ENCODE measurements at places on chromosomes 12 and 14. TPM values are rescaled to one million over a fixed set of nuclear protein-coding genes. Genes with fewer than 3 reads are reported as not detected.

DNA sequence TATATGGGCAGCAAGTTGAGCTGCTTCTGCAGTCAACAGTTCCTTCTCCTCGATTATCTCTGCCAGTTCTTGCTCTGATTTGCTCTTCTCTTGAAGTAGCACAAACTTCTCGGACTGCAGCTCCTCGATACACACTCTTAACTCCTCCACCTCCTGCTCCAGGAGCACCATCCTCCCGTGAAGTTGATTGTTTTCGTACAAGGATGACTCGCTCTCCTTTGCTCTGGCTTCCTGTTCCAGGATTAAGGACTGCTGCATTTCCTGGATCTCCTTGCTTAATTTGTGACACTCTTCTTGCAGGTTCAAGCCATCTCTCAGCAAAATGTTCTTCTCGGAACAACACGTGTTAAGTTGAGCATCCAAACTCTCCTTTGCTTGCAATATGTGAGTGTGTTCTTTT lies 56.2 kb upstream of the VPS33A start:
- no peak for DNase-seq

GRCh38 chr12:74539765-74540526 lies 2.3 kb downstream of the ATXN7L3B start:
- no peak for DNase-seq

DNA sequence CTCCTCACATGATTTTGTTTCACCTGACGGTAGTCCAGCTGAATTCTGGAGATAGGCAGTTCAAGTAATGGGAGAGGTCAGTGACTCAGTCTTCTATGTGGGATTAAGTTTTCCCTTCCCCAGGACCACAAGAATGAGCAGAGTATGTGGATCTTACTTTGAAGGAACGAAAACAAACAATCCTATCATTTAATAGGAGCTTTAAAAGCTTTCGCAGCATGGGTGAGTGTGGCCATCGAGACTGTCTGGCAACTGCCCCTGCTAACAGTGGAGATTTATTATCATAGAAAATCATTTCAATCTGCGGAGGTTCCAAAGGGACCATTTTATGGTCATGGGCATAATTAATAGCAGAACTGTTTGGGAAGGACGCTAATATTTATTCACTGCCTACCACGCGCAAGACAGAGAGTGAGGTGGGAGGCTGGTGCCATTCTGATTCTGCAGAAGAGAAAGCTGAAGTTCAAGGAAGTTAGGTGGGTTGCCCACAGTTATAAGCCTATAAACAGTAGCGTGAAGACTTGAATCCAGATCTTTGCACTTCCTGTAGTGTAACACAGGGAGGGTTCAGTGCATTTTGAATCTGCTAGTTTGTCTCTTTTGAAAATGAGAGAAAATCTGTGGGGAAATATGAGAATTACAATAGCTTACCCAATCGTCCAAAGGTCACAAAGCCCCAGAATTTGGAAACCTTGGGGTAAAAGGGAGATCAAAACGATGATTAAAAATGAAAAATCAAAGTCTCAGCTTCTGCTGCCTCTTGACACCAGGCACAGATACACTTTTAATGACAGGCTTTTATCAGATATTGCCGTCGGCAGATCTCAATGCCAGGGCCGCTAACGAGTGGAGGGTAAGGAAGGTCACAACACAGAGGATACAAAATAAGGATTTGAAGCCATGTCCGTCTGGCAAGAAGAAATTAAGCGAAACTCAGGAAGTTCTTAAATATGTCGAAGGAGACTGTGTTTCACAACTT lies 209.6 kb downstream of the CRADD start:
- DNase-seq, result peak; percentile 83

Gene MYRFL
- not detected for total RNA-seq

Gene TAS2R46
- 0.23 TPM for total RNA-seq

Gene NTF3
- total RNA-seq, result 10.7 TPM

- DNase-seq, result no peak
Observed at GRCh38 chr12:123393747-123394146, 9.8 kb downstream of the KMT5A start.

- DNase-seq, result no peak
Observed at GRCh38 chr12:29415111-29415510, 34.1 kb upstream of the ERGIC2 start.

GRCh38 chr12:120735181-120735580 lies 9.6 kb downstream of the ACADS start:
- DNase-seq, result no peak

Gene PCNX4
- total RNA-seq, result 65.4 TPM

GRCh38 chr14:99043267-99043615 lies 228.8 kb downstream of the BCL11B start:
- no peak for DNase-seq

Gene MIP
- not detected for total RNA-seq

Gene AMDHD1
- 0.43 TPM for total RNA-seq

DNA sequence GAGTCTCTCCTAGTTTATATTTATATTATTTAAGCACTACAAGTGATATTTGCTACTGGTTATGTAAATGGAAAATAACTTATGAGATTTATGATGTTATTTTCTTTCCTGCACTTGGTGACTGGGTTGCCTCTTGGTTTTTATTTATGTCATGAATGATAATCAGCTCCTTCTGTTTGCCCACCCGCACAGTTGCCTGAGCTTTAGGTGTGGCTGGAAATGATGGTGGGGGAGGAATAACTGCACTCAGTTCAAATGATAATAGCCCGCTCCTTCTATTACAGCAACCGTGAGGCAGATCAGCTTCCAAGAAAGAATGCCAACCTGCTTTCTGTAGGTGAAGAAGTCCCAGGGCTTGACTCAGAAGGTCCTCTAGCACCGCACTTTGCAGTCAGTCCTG lies 190.2 kb upstream of the CAND1 start:
- no peak for DNase-seq

DNA sequence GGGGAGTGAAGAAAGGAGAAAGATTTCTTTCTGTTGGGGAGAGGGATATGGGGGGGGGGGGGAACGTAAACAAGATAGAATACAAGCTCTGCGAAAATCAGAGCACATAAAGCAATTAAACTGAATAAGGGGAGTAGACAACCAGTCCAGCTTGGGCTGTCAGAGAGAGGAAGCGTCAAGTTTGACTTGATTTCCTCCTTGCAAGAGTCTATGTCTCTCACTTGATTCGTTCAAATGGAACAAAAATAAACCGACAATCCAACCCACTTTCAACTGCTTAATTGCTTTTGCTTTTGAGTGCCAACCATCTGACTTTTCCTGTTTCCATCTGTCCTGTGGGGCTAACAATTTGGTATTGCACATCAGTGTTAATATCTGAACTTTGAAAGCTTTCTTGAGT lies 942 bp downstream of the SYT1 start:
- no peak for DNase-seq

- no peak for DNase-seq
Observed at GRCh38 chr12:125907351-125907750, 842.1 kb downstream of the AACS start.

DNA sequence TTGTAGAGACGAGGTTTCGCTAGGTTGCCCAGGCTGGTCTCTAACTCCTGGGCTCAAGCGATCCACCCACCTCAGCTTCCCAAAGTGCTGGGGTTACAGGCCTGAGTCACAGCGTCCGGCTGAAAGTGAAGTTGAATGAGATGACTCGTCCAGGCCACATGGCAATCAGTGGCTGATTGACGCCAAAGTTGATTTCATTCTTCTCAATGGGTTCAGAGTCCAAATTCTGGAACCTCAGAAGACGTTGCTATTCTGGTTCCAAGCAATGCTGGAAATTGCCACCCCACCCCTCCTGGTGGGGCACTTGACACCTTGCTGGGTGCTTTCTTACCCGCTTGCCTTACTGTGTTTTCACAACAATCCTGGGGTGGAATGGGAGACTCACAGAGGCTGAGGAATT lies 14.9 kb downstream of the ABCB9 start:
- no peak for DNase-seq

DNA sequence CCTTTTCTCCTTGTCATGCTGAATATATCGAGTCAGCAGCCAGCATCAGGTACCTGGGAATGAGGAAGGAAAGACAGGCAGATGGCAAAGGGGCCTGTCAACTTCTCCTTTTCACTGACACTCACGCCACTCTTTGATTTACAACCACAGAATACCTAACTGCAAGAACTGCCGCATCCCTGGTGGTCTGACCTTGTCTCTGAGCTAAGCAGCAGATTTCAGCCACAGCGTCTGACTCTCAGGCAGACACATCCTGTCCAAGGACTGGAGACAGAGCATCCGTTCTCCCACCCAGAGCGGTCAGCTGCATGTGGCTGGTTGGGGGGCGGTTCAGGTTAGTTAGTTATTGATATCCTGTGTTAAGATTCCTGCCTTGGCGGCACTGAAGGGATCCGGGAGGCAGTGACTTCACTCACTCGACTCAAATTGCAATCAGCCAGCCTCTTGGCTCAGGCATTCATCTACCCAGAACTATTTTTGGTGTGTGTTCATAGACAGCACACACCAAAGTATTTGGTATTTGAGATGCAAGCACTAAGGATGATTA lies 11.2 kb upstream of the MAP1LC3B2 start:
- DNase-seq, result no peak

DNA sequence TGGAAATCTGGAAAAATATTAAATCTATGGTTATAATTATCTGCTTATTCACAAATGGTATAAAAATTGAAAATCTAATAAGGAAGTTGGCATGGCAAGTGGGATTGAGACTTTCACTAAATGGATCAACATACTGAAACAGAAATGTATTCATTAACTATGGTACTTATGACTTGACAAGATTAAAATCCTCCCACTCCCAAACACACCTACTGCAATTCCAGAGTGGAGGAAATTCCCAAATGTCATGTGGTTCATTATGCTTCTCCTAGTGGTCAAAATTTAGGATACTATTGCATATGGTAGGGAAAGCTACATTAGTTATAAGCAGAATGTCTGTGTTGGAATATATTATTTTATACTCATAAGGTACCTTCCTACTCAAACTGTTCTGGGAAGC lies 265.3 kb upstream of the PRICKLE1 start:
- no peak for DNase-seq

GRCh38 chr12:67193704-67194103 lies 75.5 kb upstream of the CAND1 start:
- DNase-seq, result peak; percentile 18

- no peak for DNase-seq
Observed at GRCh38 chr14:58537004-58537403, 100.8 kb upstream of the DACT1 start.

GRCh38 chr12:93183940-93184671 lies 193.6 kb upstream of the NUDT4 start:
- no peak for DNase-seq

GRCh38 chr12:81502912-81503695 lies 256.0 kb downstream of the PPFIA2 start:
- peak; percentile 90 for DNase-seq

- no peak for DNase-seq
Observed at GRCh38 chr12:129571901-129572494, 331.8 kb downstream of the TMEM132D start.

Gene GRIP1
- 0.91 TPM for total RNA-seq

- DNase-seq, result no peak
Observed at GRCh38 chr12:57188090-57188425, 28.5 kb upstream of the NXPH4 start.

- no peak for DNase-seq
Observed at GRCh38 chr12:110718222-110718908, 24.3 kb downstream of the PPP1CC start.

DNA sequence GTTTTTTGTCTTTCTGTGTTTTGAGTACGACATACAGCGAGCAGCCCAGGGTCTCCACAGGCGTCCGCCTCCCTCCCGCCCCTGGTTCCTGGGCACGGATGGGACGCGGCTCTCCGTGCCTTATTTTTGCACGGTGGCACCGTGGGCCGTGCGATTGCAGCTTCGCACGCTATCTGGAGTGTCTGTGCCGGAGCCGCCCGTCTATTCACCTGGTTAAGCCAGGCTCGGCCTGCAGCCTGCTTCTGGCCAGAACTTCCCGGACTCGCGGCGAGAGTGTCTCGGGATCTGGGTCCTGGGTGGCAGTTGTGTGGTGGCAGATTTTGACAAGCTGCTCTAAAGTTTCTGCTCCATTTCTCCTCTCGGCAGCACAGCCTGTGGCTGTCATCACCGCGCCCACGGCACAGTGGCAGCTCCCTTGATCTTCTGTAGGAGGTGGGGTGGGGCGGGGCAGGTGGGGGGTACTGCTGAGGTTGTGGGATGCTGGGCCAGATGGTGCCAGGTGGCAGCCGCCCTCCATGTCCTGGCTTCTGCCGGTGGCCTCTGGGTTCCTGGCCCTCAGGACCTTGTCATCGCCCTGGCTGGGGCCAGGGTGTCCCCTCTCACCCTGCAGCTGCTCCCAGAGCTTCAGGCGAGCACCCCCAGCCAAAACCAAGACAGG lies 2.9 kb downstream of the MMP17 start:
- DNase-seq, result no peak

- DNase-seq, result no peak
Observed at GRCh38 chr12:106582249-106582591, 584 bp upstream of the RFX4 start.

GRCh38 chr12:109766251-109766778 lies 52.7 kb downstream of the FAM222A start:
- DNase-seq, result no peak

DNA sequence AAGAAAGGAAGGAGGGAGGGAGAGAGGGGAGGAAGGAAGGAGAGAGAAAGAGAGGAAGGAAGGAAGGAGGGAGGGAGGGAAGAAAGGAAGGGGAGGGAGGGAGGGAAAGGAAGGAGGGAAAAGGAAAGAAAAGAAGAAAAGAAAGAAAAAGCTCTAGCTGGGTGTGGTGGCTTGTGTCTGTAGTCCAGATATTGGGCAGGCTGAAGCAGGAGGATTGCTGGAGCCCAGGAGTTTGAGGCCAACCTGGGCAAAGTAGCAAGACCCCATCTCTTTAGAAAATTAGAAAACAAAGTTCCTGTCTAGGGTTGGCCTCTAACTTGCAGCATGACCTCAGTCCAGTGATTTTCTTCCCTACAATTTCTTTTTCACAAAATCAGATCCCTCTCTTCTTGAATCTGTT lies 208.2 kb upstream of the NUDT4 start:
- DNase-seq, result no peak

DNA sequence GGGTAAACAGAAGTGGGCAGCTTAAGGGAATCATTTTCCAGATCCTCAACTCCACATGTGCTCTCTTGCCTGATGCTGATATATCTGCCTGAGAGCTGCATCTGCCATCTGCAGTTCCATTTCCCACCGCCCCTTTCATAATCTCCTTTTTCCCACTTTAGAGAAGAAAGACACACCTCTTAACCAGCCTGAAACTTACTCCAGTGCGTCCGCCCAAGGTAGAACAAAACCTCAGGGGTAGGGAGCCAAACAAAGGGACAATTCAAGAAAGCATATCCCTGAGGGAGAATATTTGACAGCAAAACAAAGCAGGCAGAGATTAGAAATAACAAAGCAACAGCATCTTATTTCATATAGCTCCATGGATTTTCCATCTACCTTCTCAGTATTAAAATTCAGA lies 4.3 kb downstream of the MDM1 start:
- DNase-seq, result no peak

DNA sequence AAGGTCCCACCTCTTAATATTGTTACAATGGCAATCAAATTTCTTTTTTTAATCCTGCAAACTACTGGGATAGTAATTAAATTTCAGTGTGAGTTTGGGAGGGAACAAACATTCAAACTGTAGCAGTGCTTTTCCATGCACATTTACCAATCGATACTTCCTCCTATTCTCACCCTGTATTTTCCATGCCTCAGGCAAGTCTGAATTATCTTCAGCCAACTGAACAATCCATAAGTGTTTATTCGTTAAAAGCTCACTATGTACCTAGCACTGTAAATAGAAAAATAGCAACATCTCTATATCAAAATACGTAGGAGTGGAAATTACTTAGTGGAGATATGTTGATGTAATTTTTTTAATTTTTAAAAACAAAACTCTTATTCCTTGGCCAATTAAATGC lies 43.5 kb downstream of the CCDC177 start:
- DNase-seq, result no peak
